ENCODE measurements at places on chromosomes 5 and 9.

DNA sequence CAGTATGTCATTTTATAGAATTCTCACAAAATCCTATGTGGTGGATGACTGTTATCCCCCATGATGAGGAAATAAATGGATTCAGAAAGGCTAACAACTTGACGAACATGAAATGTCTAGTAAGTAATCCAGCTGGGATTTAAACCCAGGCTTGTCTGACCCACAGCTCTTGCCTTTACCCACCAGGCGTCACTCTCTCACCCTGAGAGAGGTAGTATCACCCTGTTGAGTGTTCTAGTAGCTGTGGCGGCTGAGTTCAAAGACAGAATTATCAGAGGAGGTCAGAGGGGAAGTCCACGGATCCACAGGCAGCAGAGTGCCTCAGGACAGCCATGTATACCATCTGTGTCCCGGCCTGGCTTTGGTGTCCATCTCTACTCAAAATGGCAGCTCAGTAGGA, 113.8 kb downstream of the ZNF462 start:
- DNase-seq, result no peak

DNA sequence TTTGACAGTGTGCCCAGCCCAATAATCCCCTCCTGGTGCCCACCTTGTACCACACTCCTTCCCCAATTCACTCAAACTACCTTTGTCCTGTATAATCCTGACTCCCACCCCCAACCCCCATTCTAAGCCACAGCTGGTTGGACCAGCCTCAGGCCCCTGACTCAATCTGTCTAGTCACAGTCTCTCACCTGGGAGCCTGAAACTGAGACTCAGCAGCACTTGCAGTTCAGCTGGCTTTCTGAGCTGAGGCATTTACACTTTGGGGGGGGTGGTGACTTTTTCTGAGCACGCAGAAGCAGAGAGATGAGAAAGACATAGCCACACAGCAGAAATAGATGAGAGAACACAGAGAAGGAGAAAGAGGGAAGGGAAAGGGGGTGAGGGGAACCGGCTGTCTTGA, 247.3 kb downstream of the MAN2A1 start:
- DNase-seq, result no peak

- no peak for DNase-seq
Measured at GRCh38 chr9:19615036-19615624, 173.7 kb downstream of the SLC24A2 start.

DNA sequence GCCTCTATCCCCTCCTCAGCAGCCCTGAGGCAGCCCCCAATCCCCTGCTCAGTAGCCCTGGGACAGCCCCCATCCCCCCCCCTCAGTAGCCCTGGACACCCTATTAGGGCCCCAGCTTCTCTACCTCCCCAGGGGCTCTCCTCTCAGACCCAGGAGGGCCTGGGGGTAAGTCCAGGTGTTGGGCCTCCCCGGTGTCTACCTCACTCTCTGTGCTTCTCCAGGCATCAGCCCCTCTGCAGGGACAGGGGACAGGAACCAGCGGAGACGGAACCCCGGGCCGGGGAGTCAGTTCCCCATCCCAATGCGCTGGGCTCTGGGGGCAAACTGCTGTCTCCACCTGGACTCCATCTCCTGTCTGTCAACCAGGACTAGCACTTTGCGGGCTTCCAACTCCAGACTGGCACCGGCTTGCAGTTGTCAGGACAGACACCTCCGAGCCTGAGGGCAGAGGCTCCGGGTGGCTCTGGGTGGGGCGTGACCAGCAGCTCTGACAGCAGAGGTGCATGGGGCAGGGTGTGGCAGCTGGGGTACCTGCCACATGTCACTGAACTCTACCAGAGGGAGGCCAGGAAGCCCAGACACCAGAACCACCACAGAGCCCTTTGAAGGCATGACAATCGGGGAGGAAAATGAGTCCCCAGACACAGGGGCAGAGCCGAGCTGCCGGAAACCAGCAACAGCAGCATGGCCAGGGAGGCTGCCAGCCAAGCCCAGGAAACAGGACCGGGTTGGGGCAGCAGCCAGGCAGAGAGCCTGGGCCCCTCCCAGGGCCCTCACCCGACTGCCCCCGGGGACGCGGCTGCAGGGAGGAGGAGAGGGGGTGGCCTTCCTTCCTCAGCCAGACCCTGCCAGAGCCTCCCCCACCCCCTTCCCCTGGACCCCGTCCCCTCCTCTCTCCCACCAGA, 17.7 kb upstream of the UBAC1 start:
- DNase-seq, result peak; percentile 71

- no peak for DNase-seq
Measured at GRCh38 chr9:27379311-27380251, 82.6 kb upstream of the EQTN start.

DNA sequence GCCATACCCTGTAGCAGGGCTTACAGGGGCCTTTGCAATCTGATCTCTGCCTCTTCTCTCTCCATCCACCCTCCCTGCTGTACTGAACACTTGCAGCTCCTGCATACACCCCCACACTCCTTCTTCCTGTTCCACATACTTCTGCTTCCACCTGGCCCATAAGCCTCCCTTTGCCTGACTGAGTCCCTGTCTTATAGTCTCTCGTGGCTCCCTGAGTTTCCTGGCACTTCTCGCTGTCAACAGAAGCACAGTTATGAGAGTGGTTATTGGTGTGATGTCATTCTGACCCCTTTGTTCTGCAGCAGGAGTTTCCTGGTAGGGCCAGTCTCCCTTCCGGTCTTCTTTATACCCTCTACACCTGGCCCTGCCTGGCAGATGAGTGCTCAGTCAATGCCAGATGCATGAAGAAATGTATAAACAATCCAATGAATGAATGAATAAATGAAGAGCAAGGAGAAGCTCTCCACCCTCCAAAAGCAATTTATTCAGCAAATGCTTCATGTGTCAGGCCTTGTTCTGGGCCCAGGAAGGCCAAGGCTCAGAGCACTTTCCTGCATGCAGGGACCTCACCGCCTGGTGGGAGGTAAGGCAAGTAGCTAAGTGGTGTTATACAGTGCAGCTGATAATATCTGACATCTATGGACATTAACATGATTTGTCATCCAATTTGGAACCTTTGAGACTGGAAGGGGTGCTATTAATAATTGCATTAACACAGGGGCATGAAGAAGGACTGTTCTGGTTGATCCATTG, 20.5 kb upstream of the CSF1R start:
- no peak for DNase-seq

DNA sequence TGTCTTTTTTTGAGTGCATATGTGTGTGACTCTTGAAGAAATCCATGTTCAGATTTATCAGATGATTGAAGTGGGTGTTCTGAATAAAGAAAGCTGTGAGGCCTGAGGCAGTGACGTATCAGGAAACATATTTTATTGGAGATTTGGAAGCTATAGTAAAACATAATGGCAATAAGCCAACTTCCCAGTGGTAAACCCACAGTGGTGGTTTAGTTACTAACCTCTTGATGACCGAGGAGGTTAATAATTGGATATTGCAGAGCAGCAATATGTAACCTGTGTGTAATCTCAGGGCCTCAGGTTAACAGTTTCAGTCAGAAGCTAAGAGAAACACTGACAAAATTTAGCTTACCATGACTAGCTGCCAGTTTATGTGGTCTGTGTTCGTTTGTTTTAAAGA, 6.9 kb downstream of the RGMB start:
- no peak for DNase-seq

GRCh38 chr5:95554647-95555548, at the start of the genes ARSK and SKIC3:
Gene ARSK (plus strand): TSS chr5:95555101. CDS start chr5:95555279, 178 bp downstream.
Gene SKIC3 (minus strand): TSS chr5:95554977. CDS start chr5:95547150, 7,827 bp downstream.
- peak; percentile 97 for DNase-seq

DNA sequence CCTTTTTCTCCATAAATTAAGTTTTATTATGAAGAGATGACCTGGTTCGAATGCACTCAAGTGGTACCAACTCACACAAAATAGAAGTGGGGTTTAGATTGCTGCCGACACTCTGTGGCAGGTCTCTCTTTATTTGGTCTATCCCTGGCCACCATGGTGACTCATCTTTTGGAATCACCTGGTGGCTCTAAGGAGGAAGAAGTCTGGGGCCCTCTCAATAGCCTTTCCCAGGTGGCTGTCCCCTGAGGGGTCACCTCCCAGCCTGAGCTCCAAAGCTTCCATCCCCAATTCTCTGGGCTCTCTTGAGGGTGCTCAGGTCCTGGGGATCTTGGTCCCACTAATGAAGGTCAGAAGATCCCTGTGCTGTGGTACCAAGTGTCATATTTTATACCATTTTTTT, 136.8 kb downstream of the MVB12B start:
- DNase-seq, result no peak

- no peak for DNase-seq
Measured at GRCh38 chr9:90568667-90569066, 74.0 kb downstream of the DIRAS2 start.

DNA sequence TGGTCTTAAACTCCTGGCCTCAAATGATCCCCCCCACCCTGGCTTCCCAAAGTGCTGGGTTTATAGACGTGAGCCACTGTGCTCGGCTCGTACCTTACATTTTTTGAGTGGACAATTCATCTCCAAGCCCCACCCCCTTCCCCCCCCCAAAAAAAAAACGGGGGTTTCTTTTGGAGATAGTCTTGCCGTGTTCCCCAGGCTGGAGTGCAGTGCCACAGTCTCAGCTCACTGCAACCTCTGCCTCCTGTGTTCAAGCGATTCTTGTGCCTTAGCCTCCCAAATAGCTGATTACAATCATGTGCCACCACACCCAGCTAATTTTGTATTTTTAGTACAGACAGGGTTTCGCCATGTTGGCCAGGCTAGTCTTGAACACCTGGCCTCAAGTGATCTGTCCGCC, 31.3 kb downstream of the ANKHD1 start:
- DNase-seq, result no peak

GRCh38 chr5:74409166-74409706, 231.3 kb downstream of the ENC1 start:
- no peak for DNase-seq

- no peak for DNase-seq
Measured at GRCh38 chr9:16308645-16309044, 561.8 kb downstream of the BNC2 start.

DNA sequence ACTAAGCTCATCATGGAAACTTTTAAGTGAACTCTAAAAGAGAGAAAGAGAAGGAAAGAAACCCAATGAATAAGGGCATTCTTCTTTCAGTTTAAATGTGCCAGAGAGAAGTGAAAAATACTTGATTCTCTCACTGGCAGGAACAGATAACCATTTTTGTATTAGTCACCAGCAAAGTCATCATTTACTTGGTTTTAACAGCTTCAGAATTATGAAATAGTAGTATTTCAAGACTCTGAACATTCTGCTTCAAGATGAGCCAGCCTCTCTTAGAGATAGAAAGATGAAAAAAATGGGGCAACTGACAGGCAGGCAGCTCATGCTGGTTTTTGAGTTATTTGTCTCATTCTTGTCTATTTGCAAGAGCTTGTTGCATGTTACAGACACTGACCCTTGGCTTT, 103.5 kb downstream of the GCNT1 start:
- DNase-seq, result no peak

GRCh38 chr9:77679661-77680368, 31.7 kb upstream of the GNA14 start:
- DNase-seq, result no peak

- DNase-seq, result no peak
Measured at GRCh38 chr5:167152561-167152960, 1138.9 kb upstream of the WWC1 start.

GRCh38 chr9:103839197-103839596, 254.9 kb upstream of the SMC2 start:
- no peak for DNase-seq

DNA sequence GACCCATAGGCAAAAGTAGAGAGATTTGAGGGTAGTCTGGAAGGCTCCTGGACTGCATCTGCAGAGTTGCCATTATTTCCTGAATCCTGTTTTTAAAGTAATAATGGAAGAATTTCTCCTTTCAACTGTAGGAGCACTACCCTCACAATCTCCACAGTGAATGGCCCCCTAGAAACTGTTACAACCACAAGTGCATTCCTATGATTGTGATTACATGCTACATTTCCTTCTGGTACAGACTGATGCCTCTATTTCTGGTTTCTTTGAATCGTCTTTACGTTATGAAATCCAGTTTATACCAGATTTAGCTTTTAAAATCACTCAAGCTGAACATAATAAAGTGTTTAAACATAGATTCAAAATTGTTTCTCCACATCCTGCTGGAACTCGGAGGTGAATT, 49.4 kb downstream of the FRMPD1 start:
- no peak for DNase-seq

DNA sequence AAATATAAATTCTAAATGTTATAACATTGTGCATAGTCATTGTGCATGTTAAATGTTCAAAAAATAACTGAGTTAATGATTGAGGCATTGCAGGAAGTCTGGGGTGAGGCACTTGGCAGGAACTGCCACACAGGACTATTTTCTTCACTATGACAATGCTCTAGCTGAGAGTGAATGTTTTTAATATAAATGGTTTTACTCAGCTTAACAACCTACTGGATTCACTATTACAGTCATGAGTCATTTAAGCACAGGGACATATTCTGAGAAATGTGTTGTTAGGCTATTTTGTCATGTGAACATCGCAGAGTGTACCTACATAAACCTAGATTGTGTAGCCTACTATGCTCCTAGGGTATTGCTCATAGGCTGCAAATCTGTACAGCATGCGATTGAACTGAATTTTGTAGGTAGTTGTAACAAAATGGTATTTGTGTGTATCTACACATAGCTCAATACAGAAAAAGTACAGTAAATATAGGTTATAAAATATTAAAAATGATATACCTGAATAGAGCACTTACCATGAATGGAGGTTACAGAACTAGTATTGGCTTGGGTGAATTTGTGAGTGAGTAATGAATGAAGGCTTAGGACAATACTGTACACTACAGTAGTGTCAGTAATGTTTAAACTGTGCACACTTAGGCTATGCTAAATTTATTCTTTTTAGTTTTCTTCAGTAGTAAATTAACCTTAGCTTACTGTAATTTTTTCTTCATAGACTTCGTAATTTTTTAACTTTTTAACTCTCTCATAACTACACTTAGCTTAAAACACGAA, 346.1 kb upstream of the PTGER4 start:
- peak; percentile 10 for DNase-seq

DNA sequence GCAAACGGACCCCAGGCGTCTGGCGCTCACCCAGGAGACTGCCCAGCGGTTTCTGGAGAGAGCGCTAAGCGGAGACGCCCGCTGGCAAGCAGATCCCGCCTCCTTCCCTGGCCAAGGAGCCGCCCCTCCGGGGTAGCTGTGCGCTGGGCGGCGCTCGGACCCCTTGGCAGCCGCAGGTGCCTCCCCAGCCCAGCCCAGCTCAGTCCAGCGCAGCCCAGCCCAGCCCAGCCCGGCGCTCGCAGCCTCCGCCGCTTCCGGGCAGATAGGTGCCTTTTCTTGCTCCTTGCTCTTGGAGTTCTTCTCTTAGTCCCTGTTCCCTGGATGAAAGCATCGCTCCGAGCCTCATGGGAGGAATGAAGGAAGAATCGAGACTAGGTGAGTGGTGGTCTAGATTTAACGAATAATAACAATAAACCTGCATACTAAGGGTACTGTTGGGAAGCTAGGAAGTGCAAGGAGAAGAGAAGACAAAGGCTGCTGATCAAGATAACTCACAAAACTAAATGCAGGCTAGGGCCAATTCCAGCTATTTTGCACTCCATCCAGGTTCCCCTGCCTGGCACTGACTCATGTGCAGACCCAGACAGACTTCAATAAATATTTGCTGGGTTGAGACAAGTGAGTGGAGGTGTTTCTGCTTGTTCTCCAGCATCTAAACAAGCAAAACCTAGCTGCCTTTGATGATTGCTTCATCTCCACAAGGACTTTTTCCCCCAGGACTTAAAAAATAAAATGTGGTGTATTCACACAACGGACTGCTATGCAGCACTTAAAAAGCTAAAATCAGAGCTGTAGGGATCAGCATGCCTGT, at the start of gene STK32A:
STK32A (plus strand) TSS at position 202 of the 811 bp plus-strand sequence. CDS start 4,609 bp downstream, outside the sequence.
- DNase-seq, result no peak
